ENCODE measurements at places on chromosomes 16 and 17.

DNA sequence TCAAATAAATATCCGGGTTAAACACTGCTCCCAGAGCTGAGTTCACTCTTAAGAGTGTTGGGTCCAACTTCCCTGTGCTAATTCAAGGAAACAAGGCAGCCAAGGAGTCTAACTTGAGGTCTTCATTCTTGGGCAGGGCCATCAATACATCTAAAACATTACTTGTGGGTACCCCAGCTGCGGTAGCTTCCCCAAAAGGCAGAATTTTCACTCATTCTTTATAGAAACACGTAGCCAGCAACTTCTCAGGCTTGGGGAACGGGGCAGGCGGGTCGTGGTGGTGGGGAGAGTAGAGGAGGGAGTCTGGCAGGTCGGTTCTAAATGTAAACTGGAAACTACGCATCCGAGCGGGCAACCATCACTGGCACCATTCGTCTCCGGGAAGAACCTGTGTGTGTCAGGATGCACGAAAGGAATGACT is 666 bp upstream of the METTL9 start:
- DNase-seq, result no peak

- no peak for DNase-seq
Observed at GRCh38 chr17:44061446-44061845, 5.0 kb downstream of the LSM12 start.

DNA sequence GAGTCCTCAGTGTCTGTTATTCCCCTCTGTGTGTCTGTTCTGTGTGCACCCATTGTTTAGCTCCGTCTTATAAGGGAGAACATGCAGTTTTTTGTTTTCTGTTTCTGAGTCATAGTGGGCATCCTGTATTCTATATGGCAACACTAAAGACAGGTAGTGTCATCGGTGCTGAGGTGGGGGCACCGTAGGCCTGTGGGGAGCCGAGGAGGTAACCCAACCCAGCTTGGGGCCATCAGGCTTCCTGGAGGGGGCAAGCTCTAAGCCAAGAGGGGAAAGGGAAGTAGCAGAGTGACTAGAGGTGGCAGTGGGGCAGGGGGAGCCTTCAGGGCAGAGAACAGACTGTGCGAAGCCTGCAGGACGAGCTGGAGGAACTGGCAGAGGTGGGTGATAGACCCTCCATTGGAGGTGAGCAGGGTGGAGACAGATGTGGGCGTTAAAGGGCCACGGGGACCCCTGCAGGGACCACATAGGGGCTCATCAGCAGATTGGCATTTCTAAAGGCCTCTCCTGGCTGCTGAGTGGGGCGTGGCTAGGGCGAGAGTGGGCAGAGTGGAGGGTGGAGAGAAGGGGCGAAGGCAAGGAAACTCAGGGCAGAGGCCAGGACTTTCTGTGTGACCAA is 36.5 kb downstream of the CPNE2 start:
- DNase-seq, result peak; percentile 49

- DNase-seq, result no peak
Observed at GRCh38 chr17:10096596-10096995, 101.8 kb downstream of the GAS7 start.

DNA sequence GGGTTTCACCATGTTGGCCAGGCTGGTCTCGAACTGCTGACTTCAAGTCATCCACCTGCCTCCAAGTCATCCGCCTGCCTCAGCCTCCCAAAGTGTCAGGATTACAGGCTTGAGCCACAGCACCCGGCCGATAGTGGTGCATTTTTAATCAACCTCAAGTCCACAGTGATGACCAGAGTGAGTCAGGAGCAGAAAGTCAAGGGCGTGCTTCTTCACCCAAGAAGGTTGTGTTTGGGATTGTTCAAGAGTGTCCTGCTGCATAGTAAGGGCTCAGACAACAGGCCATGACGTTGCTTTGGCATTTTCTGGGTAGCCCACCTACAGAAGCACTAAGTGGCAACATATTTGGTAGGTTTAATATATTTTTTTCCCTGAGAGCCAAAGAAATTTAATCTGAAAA is 108.3 kb upstream of the FAM20A start:
- no peak for DNase-seq
